ENCODE measurements at places on chromosomes 11 and 22. TPM values are rescaled to one million over a fixed set of nuclear protein-coding genes. Genes with fewer than 3 reads are reported as not detected.
A peak's percentile ranks its signal among the peaks of the same experiment; 100 is the strongest.

The OR52L1 gene
- total RNA-seq: not detected

The UCP2 gene
- total RNA-seq: 45.4 TPM

The ATP5MG gene
- 98.4 TPM for total RNA-seq

The ZBTB16 gene
- 283 TPM for total RNA-seq

The VPS37C gene
- total RNA-seq: 29.8 TPM

The PRRG4 gene
- total RNA-seq: 2.0 TPM

The CBLIF gene
- not detected for total RNA-seq

The MUC15 gene
- total RNA-seq: not detected

- H3K27me3 ChIP-seq: no peaks in the 10 kb centered on the region
- no peaks in the 10 kb centered on the region for H3K4me1 ChIP-seq
- no peak overlapping the region for H3K4me3 ChIP-seq
Measured at GRCh38 chr22:50011447-50012210, 936 bp downstream of the IL17REL start.

DNA sequence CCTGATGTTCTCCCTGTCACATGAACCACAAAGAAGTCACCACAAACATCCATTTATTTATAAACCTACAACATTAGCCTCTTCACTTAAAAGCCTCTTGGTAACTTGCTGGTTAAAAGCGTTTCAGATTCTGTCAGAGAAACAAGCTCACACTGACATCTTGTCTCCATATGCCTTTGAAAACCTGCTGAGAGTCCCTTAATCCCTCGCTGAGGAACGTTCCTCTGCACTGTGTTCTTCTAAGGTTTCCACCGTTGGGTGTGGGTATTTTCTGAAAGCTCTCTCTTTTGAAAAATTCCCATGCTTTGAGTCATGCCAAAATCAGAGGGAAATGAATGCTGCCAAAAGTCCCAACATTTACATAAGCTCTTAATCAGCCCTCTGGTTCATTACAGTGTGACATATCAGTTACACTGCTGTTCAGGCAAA is 149.8 kb downstream of the CCDC34 start:
- H3K4me1 ChIP-seq: peaks cover 16% of the 10 kb centered on the region
- no peak overlapping the region for H3K4me3 ChIP-seq

GRCh38 chr11:99988471-99988837 is 698.6 kb upstream of the ARHGAP42 start:
- no peak overlapping the region for H3K4me3 ChIP-seq
- H3K27ac ChIP-seq: no peak overlapping the region
- no peaks in the 10 kb centered on the region for H3K27me3 ChIP-seq
- H3K4me1 ChIP-seq: no peaks in the 10 kb centered on the region
- H3K36me3 ChIP-seq: no peaks in the 10 kb centered on the region

DNA sequence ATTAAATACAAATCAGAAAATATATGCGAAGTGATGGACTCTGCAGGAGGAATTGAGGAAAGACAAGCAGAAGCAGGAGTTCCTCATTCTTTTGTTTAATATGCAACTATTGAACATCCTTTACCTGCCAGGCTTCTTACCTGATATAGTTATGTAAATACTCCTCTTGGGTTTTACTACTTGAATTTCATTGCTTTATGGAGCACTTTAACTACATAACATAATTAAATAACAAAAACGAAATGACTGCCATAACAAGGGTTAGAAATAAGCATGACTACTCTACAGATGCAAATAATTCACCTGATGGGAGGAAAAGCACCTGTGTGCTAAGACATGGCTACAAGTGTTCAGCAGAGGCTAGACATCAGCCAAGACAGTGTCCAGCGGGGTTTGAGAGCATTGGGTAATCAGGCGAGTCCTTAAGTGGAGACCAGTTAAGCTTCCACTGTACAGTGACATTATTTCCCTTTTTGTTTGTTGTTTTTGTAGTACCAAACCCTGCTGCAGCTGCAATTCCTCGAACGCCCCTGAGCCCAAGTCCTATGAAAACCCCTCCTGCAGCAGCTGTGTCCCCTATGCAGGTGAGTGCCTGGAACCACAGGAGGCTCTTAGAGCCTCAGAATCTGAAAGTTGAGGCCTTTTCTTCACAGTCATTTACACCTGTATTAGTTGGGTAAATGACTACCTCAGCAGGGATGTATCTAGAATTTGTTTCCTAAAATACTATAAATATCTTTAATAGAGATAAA is 67.4 kb downstream of the SPECC1L start:
- DNase-seq: no peak
- H3K4me3 ChIP-seq: no peak overlapping the region
- no peaks in the 10 kb centered on the region for H3K4me1 ChIP-seq
- H3K27me3 ChIP-seq: no peaks in the 10 kb centered on the region

- no peaks in the 10 kb centered on the region for H3K4me1 ChIP-seq
- no peak overlapping the region for H3K4me3 ChIP-seq
- H3K36me3 ChIP-seq: no peaks in the 10 kb centered on the region
- DNase-seq: no peak
- no peak overlapping the region for H3K27ac ChIP-seq
- H3K27me3 ChIP-seq: no peaks in the 10 kb centered on the region
Measured at GRCh38 chr11:117908959-117909610, 20.1 kb downstream of the TMPRSS13 start.

DNA sequence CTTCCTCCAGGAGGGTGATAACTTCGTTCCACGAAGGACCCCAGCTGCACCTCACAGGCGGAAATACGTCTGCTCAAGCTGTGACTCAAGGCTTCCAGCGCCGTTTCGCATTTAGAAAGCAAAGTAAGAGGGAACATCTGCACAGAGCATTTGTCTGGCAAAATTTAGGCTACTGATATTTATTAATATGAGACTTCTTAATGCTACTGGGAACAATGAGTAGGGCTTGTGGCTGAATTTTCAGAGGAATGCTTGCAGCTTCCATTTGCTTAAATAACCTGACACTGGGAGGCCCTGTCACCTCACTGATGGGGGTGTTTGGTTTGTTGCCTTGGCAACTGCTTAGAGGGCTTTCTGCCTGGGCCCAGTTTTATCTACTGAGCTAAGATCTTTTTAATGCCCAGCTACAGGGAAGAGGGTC is 14.7 kb upstream of the ST14 start:
- DNase-seq: no peak
- no peaks in the 10 kb centered on the region for H3K36me3 ChIP-seq
- H3K27ac ChIP-seq: no peak overlapping the region
- H3K4me3 ChIP-seq: no peak overlapping the region
- H3K27me3 ChIP-seq: no peaks in the 10 kb centered on the region

- no peak for DNase-seq
- no peaks in the 10 kb centered on the region for H3K36me3 ChIP-seq
- H3K4me1 ChIP-seq: peaks cover 2% of the 10 kb centered on the region
Measured at GRCh38 chr11:100715165-100715761, 28.2 kb downstream of the ARHGAP42 start.

GRCh38 chr22:44151676-44152075 is 29.0 kb upstream of the PARVG start:
- H3K36me3 ChIP-seq: no peaks in the 10 kb centered on the region
- H3K4me3 ChIP-seq: no peak overlapping the region
- no peaks in the 10 kb centered on the region for H3K27me3 ChIP-seq
- H3K4me1 ChIP-seq: no peaks in the 10 kb centered on the region

- peaks cover 2% of the 10 kb centered on the region for H3K4me1 ChIP-seq
- no peaks in the 10 kb centered on the region for H3K27me3 ChIP-seq
- no peak overlapping the region for H3K27ac ChIP-seq
- no peak overlapping the region for H3K4me3 ChIP-seq
Measured at GRCh38 chr11:121067962-121068647, 32.9 kb upstream of the TECTA start.

DNA sequence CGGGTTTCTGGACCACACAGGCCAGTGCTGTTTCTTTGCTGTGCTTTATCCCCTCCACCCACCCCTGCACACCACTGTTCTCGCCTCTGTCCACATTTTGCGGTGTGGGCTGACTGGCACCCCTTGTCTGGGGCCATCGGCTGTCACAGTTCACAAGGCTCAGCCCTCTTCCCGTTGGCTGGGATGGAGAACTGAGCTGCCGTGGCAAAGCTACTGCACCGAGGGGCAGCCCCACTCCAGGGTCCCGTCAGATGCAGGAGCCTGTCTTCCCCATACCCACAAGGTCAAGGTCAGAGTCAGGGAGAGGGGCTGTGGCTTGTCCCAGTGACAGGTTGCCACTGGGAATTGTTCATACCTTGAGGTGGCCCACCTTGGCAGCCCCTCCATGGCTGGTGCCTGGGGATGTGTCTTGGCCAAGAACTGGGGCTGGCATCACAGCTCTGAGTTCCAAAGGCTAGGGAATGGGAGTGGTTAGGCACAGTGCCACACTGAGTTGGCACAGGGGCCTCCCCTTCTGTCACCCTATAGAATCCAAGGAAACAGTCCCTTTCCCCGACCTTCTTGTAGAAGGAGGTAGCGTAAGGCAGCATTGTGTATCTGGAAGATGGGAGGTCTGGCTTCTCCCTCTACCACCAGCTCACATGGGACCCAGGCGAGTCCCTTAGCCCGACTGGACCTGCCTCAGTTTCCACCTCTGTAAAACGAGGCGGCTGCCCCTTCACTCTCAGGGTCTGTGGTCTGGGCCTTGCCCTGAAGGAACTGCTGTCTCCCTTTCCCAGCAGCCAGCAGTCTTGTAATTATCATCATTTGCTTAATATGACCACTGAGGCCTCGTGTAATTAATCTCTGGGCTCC is 3.4 kb downstream of the GRK2 start:
- peak overlapping the region; percentile 23 for H3K27ac ChIP-seq
- peak; percentile 80 for DNase-seq
- H3K4me3 ChIP-seq: no peak overlapping the region
- no peaks in the 10 kb centered on the region for H3K4me1 ChIP-seq
- H3K27me3 ChIP-seq: no peaks in the 10 kb centered on the region

DNA sequence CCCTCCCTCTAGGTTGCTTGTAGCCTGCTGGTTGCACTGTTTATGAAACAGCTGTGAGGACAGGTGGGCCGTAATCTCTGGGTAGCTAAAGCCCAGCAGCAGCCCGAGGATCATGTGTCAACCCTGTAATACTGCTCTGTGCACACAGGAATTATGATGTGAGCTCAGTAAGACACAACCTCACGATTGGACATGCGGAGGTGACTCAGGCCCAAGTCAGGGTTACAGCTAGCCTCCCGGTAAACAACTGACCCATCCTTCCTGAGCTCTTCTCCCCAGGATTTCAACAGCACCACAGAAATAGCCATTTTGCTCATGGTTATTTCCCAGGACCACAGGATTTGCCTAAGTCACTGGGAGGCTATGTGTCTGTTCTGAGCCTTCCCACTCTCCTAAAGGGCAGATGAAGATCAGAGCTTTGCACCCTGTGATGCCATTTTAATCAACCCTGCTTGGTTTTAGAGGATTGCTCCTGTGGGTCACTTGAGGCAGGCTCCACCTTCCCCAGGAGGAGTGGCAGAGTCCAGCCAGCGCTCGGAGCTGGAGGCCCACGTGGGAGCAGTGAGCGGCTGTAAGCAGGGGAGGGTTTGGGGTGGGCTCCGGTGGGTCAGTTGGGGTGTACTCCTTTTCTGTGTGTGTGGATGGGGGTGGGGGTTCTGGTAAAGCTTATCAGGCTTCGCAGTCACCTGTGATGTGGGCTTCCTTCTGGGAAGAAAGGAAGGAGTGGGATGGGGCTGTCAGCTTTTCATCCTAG is at the start of gene AMPD3:
Gene AMPD3, plus strand, starts transcription at position 387 of the 754 bp plus-strand sequence. CDS start 6,256 bp downstream, outside the sequence.
- no peaks in the 10 kb centered on the region for H3K36me3 ChIP-seq
- no peak within 1 kb of the TSS for H3K4me3 ChIP-seq
- no peak for DNase-seq

DNA sequence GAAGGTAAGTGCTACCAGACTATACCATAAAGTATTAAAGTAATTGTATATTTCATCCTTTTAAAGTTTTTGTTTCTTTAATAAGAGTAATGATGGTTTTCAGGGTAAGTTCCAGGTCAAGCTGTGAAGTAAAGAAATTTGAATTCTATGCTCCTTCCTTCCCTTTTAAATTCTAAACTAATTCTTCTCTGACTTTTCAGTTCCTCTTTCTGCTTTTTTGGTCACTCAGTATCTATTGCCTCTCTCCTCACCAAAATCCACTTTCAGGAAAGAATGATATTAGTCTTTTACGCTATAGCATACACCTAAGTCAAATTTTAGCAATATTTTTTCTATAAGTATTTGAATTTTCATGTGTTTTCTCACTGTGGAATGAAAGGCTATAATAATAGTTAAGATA is 8.2 kb downstream of the MMP8 start:
- no peaks in the 10 kb centered on the region for H3K36me3 ChIP-seq
- no peak overlapping the region for H3K27ac ChIP-seq
- H3K27me3 ChIP-seq: no peaks in the 10 kb centered on the region
- H3K4me3 ChIP-seq: no peak overlapping the region
- no peaks in the 10 kb centered on the region for H3K4me1 ChIP-seq
- no peak for DNase-seq

DNA sequence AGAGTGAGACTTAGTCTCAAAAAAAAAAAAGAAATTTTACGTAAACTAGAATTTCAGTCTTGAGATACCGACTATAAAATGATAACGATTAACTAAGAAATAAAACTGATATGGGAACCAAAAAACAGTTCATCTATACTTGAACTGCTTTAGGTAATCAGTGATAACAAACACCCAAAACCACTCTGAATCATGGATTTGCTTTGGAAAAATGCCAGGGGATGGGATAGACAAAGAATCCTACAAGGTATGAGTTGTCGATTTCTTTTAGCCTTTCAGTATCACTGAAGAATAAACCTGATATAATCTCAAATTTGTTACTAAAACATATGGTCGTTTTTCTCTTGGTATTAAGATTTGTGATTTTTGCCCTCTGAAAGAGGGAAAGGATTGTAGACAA is 13.7 kb downstream of the CSTF3 start:
- no peak overlapping the region for H3K4me3 ChIP-seq
- H3K4me1 ChIP-seq: no peaks in the 10 kb centered on the region
- no peak for DNase-seq
- no peaks in the 10 kb centered on the region for H3K36me3 ChIP-seq
- H3K27ac ChIP-seq: no peak overlapping the region

DNA sequence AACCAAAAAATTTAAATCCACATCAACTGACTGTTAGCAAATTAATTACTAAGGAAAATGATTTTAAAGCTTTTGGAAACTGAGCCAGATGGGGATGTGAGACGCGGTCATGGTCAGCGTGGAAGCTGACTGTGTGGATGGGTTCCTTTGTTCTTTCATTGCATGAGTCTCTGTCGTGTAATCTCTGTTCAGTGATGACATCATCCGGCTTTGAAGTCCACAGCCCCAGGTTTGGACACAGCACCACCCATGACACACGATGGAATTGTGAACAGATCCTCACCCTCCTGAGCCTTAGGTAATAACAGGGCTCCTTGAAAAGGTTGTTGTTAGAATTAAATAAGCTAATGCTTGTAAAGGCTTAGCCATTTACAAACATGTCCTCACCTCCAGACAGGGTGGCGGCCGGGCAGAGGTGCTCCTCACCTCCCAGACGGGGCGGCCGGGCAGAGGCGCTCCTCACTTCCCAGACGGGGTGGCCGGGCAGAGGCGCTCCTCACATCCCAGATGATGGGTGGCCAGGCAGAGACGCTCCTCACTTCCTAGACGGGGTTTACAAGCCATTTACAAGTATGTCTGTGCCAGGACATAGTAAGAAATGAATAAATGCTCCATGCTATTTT is 677.3 kb downstream of the TBC1D22A start:
- no peaks in the 10 kb centered on the region for H3K4me1 ChIP-seq
- H3K27ac ChIP-seq: no peak overlapping the region
- peak; percentile 36 for DNase-seq
- H3K27me3 ChIP-seq: no peaks in the 10 kb centered on the region
